Thoracic aorta (tissue), 2 donors: ENCODE measurements at places on chromosomes 16 and 17. TPM values are rescaled to one million over a fixed set of nuclear protein-coding genes. Genes with fewer than 3 reads are reported as not detected.

The ARHGAP27 gene
- total RNA-seq = 25.5 TPM

The TBX6 gene
- 0.56 TPM for total RNA-seq

The TRPV3 gene
- total RNA-seq = not detected

The AANAT gene
- total RNA-seq = not detected

The SP6 gene
- not detected for total RNA-seq

The PIEZO1 gene
- total RNA-seq = 108 TPM

The TAF15 gene
- total RNA-seq = 91.1 TPM

The NPIPA3 gene
- 2.6 TPM for total RNA-seq

The LITAF gene
- 124 TPM for total RNA-seq

DNA sequence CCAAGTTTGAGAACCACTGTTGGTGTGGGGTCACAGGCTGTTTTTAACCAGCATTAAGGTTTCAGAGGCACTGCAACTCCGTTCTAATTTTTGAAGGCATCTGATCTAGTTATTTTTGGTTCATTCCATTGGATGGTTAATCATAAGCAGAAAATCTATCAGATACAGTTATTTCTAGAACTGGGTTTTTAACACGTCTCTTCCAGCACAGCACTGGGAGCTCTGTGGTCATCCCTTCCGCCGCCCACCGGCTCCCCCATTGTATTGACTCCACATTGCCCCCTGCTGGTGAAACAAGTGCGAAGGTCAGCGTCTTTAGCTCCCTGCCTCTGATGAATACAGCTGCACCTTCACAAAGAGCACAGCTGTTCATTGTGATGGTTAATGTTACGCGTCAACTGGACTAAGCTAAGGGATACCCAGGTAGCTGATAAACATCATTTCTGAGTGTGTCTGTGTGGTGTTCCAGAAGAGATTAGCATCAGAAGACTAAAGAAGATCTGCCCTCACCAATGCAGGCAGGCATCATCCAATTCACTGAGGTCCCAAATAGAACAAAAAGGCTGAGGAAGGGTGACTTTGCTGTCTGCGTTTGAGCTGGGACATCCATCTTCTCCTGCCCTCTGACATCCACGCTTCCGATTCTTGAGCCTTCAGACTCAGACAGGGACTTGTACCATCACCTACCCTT lies 8.5 kb downstream of the CCL18 start:
- no peaks in the 10 kb centered on the region for H3K4me1 ChIP-seq
- no peaks in the 10 kb centered on the region for H3K36me3 ChIP-seq
- H3K4me3 ChIP-seq = no peak overlapping the region
- DNase-seq = no peak
- no peak overlapping the region for H3K27ac ChIP-seq

DNA sequence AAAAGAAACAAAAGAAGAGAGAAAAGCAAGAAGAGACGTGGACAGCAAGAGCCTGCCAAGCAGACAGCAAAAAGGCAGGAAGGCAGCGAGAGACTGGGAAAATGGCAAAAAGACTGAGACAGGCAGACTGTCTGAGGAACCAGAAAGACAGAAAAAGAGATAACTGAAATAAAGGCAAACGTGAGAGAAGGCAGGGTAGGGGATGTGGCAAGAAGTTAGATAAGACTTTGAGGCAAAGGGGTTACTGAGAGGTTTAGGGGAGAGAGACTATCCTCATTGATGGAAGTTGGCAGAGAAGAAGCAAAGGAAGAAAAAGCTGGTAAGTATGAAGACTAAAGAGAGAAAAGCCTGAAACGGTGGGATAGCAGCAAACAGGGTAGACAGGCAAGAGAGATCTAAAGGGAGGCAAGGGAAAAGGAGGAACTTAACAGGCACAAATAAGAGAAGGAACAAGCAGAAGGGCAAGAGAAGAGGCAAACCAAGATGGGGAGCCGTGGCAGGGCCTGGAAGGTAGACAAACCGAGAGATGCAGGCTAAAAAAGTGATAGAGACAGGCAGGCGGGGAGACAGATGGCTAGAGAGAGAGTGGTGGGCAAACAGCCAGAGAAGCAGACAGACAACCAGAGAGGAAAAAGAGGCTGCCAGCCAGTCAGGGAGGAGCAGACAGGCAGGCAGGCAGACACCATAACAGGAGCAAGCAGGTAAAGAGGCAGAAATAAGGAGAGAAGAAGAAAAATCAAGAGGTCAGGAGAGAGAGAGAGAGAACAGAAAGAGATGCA lies 7.1 kb upstream of the CHD3 start:
- no peaks in the 10 kb centered on the region for H3K36me3 ChIP-seq
- no peak overlapping the region for H3K4me3 ChIP-seq
- no peak for DNase-seq
- no peaks in the 10 kb centered on the region for H3K27me3 ChIP-seq
- H3K4me1 ChIP-seq = peaks cover 7% of the 10 kb centered on the region

DNA sequence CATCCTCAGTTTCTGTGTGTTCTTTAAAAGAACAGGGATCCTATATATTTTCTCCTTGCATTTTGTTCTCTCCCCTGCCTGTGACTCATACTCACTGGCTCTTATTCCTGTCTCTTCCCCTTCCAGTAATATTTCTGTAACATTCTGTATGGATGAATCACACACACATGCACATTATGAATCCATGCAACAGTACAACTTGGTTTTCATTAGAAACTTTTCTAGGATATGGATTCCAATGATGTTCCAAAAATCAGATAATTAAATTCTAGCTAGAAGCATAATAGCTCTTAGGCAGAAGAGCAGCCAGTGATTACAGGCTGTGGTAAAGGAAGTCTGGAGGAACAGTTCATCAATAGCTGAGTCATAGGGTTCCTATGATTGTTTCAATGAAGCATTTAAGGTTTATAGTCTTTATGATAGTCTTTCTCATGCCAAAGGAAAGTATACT lies 119.6 kb upstream of the PMFBP1 start:
- peak overlapping the region; percentile 56 for H3K27ac ChIP-seq
- no peaks in the 10 kb centered on the region for H3K36me3 ChIP-seq
- DNase-seq = no peak
- no peaks in the 10 kb centered on the region for H3K27me3 ChIP-seq
- H3K4me3 ChIP-seq = peak overlapping the region; percentile 10
- peaks cover 12% of the 10 kb centered on the region for H3K4me1 ChIP-seq

GRCh38 chr17:50053654-50053960 lies 2.3 kb upstream of the ITGA3 start:
- H3K27ac ChIP-seq = peak overlapping the region; percentile 98
- H3K4me3 ChIP-seq = no peak overlapping the region
- H3K4me1 ChIP-seq = peaks cover 7% of the 10 kb centered on the region
- H3K36me3 ChIP-seq = no peaks in the 10 kb centered on the region
- DNase-seq = no peak

GRCh38 chr17:80119271-80119791 lies 17.9 kb downstream of the GAA start:
- H3K4me1 ChIP-seq = no peaks in the 10 kb centered on the region
- no peak for DNase-seq
- no peak overlapping the region for H3K4me3 ChIP-seq

- H3K4me1 ChIP-seq = no peaks in the 10 kb centered on the region
- H3K4me3 ChIP-seq = no peak overlapping the region
Observed at GRCh38 chr17:51385208-51385607, 124.9 kb downstream of the UTP18 start.

GRCh38 chr16:64343061-64343819 lies 778.6 kb downstream of the CDH11 start:
- H3K27ac ChIP-seq = no peak overlapping the region
- H3K36me3 ChIP-seq = no peaks in the 10 kb centered on the region
- no peak for DNase-seq

- no peak overlapping the region for H3K4me3 ChIP-seq
- peaks cover 6% of the 10 kb centered on the region for H3K36me3 ChIP-seq
- H3K27ac ChIP-seq = no peak overlapping the region
- no peaks in the 10 kb centered on the region for H3K27me3 ChIP-seq
Observed at GRCh38 chr16:12147681-12148080, 171.1 kb downstream of the SNX29 start.

DNA sequence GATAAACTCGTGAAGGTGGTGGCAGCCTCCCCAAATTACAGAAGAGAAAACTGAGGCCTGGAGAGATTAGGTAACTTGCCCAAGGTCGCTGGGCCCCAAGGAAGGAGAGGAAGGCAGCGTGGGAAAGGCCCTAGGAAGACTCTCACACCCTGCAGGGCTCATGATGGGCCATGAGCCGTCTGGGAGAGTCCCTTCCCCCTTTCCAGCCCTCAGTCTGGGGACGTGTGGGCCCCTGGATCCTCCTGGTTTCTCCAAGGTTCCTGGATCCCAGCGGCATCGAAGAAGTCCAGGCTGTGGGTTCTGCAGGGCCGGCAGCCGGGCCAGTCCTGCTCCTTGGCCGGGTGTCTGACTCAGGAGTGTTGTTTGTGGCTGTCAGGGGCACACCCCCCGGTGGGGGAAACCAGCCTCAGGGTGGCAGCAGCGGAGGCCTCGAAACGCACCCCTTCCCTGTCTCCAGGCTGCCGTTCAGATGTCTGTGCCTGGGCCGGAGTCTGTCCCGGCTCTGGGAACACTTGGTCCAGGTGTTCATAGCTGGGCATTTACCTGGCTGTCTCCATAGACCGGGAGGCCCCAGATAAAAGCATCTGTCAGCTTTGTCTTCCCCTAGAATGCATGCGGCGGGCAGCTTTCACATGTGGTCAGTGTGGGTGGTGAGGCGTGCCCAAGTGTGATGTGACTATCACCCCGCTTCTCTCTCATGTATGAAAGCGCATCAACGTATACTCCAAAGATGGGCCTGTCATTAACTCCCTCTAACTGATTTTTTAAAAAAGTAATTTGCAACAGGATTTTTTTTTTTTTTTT lies 3.7 kb upstream of the RAP1GAP2 start:
- DNase-seq = no peak
- no peak overlapping the region for H3K4me3 ChIP-seq
- no peaks in the 10 kb centered on the region for H3K4me1 ChIP-seq
- no peaks in the 10 kb centered on the region for H3K36me3 ChIP-seq
- H3K27ac ChIP-seq = no peak overlapping the region

DNA sequence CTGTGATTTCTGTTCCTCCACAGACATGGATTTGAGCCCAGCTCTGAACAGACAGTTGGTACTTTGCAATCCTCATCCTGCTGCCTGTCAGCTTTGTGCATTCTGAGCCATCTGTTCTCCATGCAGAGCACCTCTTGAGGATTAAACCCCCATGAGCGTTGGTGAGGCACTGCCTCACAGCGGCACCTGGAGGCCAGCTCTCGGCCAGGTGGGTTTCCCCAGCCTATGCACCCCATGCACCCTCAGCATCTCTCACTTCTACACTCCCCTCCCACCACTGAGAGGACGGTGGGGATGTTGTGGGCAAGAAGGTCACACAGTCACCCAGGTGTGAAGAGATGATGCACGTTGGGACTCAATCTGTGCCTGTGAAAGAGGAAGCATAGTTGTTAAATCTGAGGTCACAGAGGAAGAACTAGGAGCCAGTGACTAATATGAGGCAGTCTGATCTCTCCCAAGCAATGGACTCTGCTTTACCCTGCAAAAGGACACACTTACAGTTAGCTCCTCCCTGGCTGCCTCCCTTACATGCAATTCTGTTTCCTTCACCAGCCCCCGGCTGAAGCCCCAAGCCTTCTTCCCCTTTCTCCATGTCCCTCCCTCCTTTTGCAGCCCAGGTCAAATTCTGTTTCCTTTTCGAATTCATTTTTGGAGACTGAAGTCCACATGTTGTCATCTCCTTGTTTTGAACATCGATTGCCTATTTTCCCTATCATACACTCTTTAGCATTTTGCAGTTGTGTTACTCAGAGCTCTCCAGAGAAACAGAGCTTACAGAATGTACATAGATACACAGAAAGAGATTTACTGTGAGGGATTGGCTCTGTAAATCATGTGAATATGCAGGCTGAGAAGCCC lies 58.5 kb downstream of the HS3ST3B1 start:
- H3K27me3 ChIP-seq = no peaks in the 10 kb centered on the region
- DNase-seq = no peak
- H3K27ac ChIP-seq = no peak overlapping the region
- H3K4me1 ChIP-seq = no peaks in the 10 kb centered on the region

DNA sequence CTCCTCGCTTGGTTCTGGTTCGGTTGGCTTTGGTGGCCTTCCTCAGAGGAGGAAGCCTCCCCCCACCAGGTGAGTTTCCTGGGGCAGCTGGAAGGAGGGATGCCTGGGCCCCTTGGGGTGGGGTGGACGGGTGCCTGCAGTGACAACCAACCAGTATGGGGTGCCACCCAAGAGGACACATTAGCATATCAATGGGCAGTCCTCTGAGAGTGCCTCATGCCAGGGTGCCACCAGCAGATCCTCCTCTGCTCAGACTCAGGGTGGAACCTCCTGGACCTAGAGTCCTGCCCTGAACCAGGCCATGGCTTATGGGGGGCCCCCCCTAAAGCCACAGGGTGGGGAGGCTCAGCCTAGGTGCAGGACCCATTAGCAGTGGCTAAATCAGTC lies 2.7 kb downstream of the PPP1R1B start:
- H3K36me3 ChIP-seq = no peaks in the 10 kb centered on the region
- no peaks in the 10 kb centered on the region for H3K27me3 ChIP-seq
- peaks cover 3% of the 10 kb centered on the region for H3K4me1 ChIP-seq
- no peak overlapping the region for H3K27ac ChIP-seq
